Smooth muscle cell of the brain vasculature (primary cell): ENCODE measurements at places on chromosomes 13 and 19.

DNA sequence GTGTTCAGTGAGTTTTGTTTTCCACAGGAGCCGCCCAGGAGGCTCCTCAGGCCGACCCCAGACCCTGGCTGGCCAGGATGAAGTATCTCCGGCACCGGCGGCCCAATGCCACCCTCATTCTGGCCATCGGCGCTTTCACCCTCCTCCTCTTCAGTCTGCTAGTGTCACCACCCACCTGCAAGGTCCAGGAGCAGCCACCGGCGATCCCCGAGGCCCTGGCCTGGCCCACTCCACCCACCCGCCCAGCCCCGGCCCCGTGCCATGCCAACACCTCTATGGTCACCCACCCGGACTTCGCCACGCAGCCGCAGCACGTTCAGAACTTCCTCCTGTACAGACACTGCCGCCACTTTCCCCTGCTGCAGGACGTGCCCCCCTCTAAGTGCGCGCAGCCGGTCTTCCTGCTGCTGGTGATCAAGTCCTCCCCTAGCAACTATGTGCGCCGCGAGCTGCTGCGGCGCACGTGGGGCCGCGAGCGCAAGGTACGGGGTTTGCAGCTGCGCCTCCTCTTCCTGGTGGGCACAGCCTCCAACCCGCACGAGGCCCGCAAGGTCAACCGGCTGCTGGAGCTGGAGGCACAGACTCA lies 12.9 kb downstream of the B3GNT3 start:
- no peak for DNase-seq

- DNase-seq = no peak
Observed at GRCh38 chr19:13918726-13919411, 12.9 kb downstream of the CC2D1A start.

DNA sequence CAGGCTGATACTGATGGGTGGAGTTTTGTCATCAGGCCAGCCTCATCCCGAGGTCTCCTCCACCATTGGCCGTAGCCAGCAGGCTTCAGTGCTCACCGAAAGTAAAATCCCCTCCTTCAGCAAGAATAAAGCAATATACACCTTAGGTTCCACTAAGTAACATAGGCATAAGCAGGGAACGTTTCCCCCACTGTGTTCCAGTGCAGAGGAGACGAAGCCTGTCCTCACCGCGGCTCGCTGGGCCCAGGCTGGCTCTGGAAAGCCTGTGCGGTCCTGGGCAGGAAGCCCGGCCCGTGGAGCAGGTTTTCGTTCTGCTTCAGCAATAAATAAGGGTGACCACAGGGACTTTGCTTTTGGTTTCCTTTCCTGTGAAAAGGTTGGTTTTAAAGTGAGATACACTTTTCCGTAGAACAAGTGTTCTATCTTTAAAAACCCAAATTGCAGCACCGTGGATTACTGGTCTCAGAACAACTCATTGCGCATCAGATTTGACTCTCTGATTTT lies 16.3 kb upstream of the TEX29 start:
- DNase-seq = no peak

DNA sequence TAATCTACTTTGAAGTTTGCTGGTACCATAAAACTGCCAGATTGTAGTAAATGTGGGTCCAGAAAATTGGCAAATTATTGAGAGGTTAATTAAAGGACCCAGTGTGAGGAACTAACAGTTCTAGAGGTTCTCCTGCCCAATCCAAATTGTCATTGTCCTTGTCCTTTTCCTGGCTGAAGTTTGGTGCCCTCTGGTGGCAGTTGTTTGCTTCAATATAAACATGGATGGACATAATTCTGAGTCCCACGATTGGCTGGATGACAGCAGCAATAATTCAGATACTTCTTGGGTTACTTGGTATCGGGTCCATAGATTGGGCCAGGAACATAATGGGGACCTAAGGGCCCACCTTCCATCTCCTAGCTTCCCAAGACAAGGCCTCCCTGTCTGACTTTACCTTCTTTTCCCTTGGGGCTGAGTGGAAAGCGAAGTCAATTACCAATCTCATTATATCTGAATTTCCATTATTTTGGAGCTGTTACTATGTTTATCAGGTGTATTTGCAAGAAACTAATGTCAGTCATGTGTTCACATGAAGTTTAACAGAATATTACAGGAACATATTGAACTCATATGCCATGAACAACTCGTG lies 33.8 kb upstream of the GARRE1 start:
- DNase-seq = peak; percentile 55

GRCh38 chr13:47932950-47933923 lies 67.8 kb downstream of the SUCLA2 start:
- no peak for DNase-seq

GRCh38 chr13:38167164-38167822 lies 182.4 kb upstream of the UFM1 start:
- DNase-seq = no peak

DNA sequence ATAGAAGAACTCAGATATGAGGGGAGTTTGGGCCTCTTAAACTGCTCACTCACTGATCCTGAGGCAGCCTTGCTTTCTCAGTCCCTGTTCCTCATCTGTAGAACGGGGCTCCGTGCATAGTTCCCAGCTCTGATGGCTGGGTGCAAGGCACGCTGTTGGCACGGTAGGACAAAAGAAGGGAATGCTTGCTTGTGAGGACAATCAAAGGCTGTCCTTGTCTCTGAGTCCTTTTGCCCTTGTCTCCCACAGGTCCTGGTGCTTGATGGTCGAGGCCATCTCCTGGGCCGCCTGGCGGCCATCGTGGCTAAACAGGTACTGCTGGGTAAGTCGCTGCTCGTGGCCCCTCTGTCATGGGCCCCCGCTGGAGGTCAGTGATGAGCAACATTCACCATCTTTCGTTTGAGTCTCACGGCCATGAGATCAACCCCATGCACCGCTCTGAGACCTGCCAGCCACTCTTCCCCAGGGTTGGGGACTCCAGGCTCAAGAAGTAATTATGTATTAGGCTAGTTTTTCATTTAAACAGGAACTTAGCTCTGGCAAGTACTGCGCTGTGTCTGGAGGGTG lies 2.3 kb downstream of the RPL13A start:
- DNase-seq = no peak

GRCh38 chr19:7115721-7116120 lies 46.2 kb downstream of the ZNF557 start:
- no peak for DNase-seq
